ENCODE measurements at places on chromosomes 2 and 18. TPM values are rescaled to one million over a fixed set of nuclear protein-coding genes. Genes with fewer than 3 reads are reported as not detected.

FLACC1 gene
- total RNA-seq, result 0.75 TPM

CLEC4F gene
- total RNA-seq, result not detected

GRCh38 chr2:58106896-58107295 lies 60.3 kb downstream of the VRK2 start:
- DNase-seq, result no peak

- DNase-seq, result no peak
These were observed 104.3 kb downstream of the KYNU start for GRCh38 chr2:142981756-142982155.
